ENCODE measurements at places on chromosomes 2 and 18. TPM values are rescaled to one million over a fixed set of nuclear protein-coding genes. Genes with fewer than 3 reads are reported as not detected.

CGREF1 gene
- total RNA-seq, result 8.5 TPM

SIX3 gene
- 1.6 TPM for total RNA-seq

PDE1A gene
- 0.14 TPM for total RNA-seq

TMEM37 gene
- total RNA-seq, result 1.5 TPM

ADRA2B gene
- total RNA-seq, result not detected

SCN7A gene
- total RNA-seq, result not detected

SMARCAL1 gene
- 15.5 TPM for total RNA-seq

CTDP1 gene
- 16.2 TPM for total RNA-seq

CRYGD gene
- total RNA-seq, result not detected

DPYSL5 gene
- 7.5 TPM for total RNA-seq

DQX1 gene
- total RNA-seq, result 0.20 TPM

CYP27A1 gene
- 0.20 TPM for total RNA-seq

POTEI gene
- not detected for total RNA-seq

IL1F10 gene
- total RNA-seq, result not detected

ANKRD23 gene
- 3.1 TPM for total RNA-seq

SH2D6 gene
- total RNA-seq, result 1.1 TPM
